Activated naive CD8-positive, alpha-beta T cell treated with anti-CD3 and anti-CD28 coated beads, Interleukin-2, amount 10 ng/mL, durations not matched to agents 7 days and 5 days (primary cell): ENCODE measurements at places on chromosomes 3 and 15. TPM values are rescaled to one million over a fixed set of nuclear protein-coding genes. Genes with fewer than 3 reads are reported as not detected.

STARD5 gene
- total RNA-seq, result 7.2 TPM

CNTN3 gene
- not detected for total RNA-seq

- no peak for DNase-seq
Measured at GRCh38 chr3:43473244-43473643, 148.6 kb downstream of the ANO10 start.

GRCh38 chr3:141367038-141367730 is 1.1 kb upstream of the ZBTB38 start:
- DNase-seq, result no peak

DNA sequence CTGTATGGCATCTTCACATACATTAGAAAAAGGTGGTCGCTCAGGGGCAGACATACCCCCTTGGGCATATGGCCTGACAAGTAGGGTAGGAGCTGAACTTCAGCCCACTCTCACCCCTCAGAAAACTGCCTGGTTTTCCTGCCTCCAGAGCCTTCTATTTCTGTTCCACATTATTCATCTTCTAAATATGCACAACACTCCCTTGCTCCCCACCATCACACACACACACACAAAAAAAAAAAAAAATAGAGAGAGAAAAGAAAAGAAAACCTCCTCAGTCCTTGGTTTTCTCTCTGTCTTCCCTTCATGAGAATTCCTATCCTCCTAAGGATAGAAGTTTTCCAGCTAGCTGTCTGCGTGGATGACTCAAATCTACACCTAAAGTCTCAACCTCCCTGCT is 5.6 kb upstream of the ROPN1 start:
- DNase-seq, result no peak
